T-cell (primary cell): ENCODE measurements at places on chromosomes 7 and 10.

- DNase-seq: no peak
Observed at GRCh38 chr10:31617757-31618156, 298.7 kb downstream of the ZEB1 start.

DNA sequence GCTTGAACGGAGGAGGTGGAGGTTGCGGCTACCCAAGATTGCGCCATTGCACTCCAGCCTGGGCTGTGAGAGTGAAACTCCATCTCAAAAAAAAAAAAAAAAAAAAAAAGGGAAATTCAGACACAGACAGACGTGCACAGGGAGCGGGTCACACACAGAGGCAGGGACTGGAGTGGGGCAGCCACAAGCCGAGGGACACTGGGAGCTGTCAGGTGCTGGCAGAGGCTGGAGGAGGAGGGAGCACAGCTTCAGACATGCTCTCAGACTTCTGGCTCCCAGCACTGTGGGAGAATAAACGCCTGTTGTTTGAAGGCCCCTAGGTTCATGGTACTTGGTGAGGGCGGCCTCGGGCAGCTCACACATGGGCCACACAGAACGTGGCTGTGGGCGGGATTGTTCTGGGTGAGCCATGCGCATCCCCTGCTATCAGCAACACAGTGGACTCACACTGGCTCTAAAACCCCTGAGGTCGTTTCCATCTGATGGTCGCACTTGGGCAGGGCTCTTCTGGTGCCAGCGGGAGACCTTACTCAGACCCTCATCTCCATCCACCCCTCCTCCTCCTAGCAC, 375.9 kb downstream of the DNAJB6 start:
- no peak for DNase-seq

DNA sequence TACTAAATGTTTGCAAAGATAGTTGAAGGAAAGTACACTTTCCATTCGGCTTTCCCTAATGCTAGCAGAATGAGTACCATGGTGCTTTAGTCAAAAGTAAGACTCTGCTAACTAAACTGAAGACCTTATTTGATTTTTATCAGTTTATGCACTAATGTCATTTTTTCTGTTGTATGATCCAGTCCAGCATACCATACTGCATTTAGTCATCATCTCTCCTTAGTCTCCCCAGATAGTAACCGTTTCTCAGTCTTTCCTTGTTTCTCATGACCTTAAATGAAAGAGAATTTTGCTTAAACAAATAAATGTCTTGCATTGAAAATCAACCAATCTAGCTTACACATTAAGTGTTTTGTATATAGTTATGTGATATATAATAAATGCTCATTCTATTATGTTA, 529.5 kb upstream of the SEMA3D start:
- DNase-seq: no peak

GRCh38 chr7:138784692-138785091, 13.1 kb upstream of the TMEM213 start:
- DNase-seq: no peak

DNA sequence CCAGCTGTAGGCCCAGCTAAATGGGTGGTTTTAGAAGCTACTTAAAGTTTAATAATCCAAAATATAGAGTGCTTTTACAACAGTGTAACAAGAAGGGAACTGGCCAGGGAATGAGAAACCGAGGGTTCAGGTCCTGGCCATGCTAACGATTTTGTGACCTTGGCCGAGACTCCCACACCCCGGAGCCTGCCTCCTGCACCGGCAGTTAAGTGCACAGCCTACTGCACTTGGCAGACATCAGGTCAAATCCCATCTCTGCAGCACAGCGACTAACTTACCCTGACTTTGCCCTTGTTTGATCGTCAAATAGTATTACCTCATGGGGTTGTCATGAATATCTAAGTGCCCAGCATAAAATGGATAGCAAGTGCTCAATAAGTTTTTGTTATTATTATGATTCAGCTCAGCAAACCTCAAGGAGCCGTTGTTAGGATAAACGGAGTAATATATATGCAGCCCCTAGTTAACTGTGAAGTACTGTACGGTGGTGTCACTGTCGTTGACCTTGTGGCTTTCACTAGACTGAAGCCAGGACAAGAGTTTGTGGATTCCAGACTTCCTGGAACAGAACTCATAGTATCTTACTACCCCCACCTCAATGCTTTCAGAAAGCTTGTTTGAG, 35.5 kb downstream of the LYZL1 start:
- DNase-seq: no peak

GRCh38 chr7:150515248-150516147, 826 bp downstream of the GIMAP7 start:
- DNase-seq: peak; percentile 47

DNA sequence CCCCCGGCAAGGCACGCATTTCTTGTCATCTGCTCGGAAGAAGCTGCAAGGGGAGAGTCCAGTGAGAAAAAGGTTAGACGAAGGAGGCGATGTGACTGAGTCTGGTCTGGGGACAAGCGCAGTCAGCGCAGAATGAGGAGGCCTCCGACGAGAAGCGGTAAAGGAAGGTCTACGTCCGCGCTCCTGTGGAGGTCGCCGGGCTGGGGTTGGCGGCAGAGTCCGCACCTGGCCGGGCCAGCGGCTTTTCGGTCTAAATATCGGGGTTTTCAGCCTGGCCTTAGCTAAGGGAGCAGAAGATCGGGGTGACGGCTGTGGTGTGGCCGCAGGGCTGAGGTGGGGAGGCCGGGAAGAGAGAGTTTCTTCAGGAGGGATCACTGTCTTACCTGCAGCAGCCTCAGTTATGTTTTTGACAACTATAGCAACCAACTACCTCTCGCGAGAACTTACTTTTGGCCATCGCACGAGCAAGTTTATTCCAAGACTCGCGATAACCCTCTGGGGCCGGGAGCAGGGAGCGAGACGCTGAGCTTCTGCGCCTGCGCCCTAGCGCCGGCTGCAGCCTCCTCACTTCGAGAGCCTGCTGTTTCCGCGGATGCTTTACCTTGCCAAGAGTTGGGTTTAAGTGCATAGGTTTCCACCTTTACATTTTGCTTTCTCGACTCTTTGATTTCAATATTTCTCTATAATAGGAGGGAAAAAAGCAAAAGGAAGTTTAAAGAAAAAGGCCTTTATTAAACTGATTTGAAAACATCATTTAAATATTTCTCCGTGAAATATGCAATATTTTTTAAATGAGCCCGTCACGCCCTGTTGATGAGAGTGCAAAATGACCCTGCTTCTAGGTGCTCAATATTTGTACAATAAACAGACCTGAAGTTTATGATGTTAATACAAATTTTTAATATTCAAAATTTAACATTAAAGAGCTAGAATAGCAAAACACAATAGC, at the start of gene CFAP70:
TSS of gene CFAP70 (minus strand) at position 534 of the 949 bp plus-strand sequence. CDS start 4,068 bp downstream, outside the sequence.
- DNase-seq: peak; percentile 96
